Right renal cortex interstitium (tissue), 3 donors: ENCODE measurements at places on chromosomes 1 and 21.

GRCh38 chr21:39022863-39023693, 160.2 kb downstream of the PSMG1 start:
- no peak for DNase-seq

DNA sequence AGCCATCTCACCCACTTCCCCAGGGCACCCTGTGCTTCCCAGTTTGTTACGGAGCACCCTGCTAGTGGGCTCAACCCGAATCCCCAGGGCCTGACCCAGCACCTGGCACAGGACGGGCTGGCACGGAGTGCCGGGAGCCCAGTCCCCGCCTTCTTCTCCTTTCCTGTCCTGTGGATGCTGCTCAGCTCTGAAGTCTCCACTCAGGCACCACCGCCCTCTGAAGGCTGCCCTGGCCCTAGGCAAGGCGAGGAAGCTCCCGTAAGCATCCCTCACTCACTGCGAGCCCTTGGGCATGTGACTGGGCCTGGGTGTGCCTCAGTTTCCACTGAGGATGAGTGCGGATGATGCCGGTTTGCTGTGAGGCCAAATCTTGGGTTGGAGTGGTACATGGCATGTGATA, 21.8 kb downstream of the SLC1A7 start:
- no peak for DNase-seq

DNA sequence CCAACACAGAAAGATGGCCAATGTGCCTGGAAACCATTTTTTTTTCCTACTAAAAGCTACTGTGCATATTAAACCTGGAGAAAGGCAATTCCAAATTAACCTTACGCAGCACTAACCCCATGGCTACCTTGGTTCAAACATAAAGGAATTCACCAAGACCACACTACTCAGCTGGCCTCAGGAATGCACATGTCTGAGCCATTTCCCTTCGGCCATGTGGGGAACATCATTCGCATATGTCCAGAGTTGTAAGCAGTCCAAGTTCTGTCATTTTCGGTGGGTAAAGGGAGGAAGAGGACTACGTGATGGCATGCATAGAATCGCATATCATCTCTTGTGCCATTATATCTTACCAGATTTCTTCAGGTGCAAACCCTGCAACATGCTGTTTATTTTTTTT, 175.4 kb downstream of the NTMT2 start:
- no peak for DNase-seq

DNA sequence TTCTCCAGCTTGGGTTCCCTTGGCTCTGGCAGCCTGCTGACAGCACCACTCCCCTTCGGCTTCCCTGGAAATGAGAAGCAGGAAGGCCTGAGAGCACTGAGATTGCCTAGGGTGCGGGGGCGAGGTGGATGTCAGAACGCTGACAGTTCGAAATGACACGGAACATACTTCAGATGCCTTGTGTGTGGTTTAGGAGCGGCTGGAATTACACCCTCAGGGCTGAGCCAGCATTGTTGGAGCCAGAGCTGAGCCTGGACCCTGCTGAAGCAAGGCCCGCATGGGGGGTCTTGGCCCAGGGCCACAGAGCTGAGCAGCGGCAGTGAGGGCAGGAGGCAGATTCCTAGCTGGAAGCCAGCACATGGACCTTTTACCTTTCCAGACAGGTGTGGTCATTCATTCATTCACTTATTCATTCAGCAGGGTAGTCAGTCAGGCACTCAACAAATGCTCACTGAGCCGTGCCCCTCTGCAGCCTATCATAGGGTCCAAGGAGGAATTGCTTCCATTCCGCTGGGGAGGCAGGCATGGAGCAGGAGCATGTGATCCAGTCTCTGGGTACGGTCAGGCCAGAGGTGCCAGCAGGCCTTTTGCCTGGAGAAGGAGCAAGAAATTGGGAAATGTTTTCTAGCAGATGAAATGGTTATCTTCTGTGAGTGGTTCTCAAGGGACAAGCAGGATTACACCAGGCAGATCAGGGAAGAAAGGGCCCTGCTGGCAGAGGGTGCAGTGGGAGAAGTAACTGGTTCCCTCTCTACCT, 6.6 kb upstream of the FOXE3 start:
- DNase-seq, result no peak

DNA sequence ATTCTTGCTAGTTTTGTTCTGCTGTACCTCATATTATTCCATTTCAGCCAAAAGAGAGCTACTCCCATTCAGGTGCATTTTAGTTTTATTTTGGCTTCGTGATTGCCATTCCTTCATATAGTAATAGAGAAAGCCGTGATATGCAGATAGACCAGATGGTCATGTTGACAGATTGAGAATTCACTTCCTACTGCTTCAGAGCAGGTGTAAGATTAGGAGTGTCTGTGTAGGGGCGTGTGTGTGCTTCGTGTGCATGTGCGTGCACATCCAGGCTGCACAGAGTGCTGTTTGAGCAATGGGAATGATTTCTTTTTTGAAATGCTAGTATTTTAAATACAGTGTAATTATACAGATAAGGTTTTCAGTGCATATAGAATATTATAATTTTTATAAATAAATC, 10.3 kb downstream of the NFIA start:
- no peak for DNase-seq

- DNase-seq, result no peak
Observed at GRCh38 chr1:95246511-95246910, 12.5 kb downstream of the RWDD3 start.

DNA sequence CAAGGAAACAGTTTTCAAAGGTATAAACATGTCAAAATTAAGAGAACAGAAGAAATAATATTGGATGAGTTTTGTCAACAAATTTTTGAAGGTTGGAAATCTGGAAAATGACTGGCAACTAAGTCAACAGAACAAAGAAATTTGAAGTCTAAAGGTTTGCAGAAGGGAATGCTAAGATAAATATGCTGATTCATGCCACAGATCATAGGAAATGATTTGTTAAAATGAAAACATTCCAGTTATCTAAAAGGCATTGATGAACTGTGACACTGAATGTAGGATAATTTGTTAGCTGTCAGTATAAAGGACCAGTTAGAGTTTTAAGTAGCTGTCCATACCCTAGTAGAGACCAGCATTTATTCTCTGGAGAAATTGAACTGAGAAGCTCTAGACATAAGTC, 157.9 kb upstream of the CHRM3 start:
- no peak for DNase-seq

GRCh38 chr1:3240524-3241235, 171.7 kb downstream of the PRDM16 start:
- DNase-seq, result no peak

DNA sequence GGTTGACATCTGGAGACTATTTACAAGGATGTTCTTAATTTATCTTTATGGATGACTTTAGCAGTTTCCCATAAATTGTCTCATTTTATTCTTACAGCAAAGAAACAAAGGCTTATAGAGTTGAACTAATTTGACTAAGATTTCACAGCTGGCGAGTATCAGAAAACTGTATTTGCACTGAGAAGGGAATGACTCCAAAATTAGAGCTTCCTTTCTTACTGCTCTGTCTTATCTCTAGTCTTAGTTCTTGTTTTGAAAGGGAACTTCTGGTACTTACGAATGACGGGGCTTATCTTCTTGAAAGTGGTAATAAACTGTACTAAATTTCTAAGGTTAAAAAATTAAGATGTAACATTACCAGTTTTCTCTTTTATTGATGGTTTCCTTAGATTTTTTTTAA, 13.6 kb downstream of the CNST start:
- no peak for DNase-seq

GRCh38 chr1:55034476-55035133, 4.7 kb upstream of the PCSK9 start:
- DNase-seq, result no peak

GRCh38 chr1:212782422-212783154, 9.0 kb downstream of the NSL1 start:
- DNase-seq, result no peak

- no peak for DNase-seq
Observed at GRCh38 chr21:43304206-43304605, 122.7 kb downstream of the SIK1 start.

- no peak for DNase-seq
Observed at GRCh38 chr21:26945916-26946675, 20.8 kb downstream of the ADAMTS5 start.

- no peak for DNase-seq
Observed at GRCh38 chr1:44354268-44354839, 703 bp downstream of the ERI3 start.

DNA sequence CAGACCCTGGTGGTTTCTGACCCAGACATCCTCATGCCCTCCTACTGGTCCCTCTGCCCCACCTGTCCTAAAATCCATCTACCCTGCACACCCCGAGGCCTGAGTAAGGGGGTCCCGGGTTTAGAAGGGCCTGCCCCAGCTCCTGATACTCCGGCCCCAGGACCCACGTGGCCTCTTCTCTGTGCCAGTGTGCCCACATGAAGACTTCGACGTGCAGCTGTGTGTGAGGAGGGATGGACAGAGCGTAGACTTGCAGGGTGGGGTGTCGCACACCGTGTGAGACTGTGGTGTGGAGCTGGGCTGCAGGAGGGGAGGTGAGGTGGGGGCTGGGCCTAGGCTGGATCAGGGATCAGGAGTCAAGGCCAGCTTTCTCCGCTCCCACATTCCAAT, 461.1 kb downstream of the PTPRU start:
- no peak for DNase-seq

- DNase-seq, result no peak
Observed at GRCh38 chr1:46342084-46342656, 1.6 kb downstream of the NSUN4 start.

GRCh38 chr21:34189506-34189905, 116.1 kb downstream of the MRPS6 start:
- DNase-seq, result no peak

DNA sequence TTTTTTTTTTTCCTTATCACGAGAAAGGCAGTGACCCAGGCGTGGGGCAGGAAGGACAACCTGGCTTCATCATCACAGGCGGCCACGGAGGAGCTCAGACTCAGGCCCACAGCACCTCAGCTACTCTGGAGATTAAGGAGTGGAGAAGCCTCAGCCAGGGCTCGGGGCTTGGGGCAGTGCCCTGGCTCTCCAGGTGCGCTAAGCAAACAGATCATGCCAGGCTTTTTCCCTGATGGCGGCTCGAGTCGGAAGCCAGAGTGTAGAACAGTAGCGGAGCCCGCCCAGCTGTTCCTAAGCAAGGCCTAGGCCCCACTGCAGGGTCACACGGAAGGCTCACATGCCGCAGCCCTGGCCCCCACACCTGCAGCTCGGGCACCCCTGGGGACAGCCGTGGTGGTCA, 70.7 kb downstream of the AGPAT3 start:
- no peak for DNase-seq

DNA sequence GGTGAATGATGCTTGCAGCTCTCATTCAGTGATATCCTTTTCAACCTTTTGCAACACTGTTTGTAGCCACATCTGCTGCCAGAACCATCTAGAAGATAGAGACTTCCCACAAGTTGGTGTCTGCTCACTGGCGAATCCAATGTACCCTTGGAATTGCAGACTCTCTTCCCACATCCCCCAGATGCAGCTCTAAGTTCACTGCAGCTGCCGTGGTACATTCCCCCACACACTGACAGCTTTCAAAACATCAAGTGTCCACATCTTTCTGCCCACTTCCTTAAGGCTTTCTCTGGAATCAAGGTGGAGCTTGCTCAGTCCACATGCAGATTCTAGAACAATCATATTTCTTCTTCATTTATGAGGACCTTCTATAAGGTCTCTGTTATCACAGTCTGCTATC, 99.2 kb downstream of the PLPPR4 start:
- no peak for DNase-seq

GRCh38 chr21:45977396-45977795, 4.2 kb upstream of the COL6A1 start:
- no peak for DNase-seq

DNA sequence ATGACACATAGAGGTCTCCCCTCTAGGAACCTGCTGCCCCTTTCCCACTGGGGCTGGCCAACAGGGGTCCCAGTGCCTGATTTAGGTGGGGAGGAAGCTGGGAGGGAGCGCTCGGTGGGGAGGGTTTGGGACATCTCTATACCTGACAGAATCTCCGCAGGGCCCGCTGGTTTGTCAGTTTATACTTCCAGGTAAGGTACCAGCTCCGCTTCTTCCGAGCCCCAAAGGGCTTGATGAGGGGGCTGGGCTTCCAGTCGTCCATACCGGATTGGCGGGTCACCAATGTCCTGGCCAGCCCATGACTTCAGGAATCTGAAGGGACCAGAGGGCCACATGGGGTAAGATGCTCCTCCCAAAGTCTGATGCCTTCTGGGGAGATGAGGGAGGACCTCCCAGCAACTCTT, 672 bp downstream of the POMGNT1 start:
- no peak for DNase-seq

DNA sequence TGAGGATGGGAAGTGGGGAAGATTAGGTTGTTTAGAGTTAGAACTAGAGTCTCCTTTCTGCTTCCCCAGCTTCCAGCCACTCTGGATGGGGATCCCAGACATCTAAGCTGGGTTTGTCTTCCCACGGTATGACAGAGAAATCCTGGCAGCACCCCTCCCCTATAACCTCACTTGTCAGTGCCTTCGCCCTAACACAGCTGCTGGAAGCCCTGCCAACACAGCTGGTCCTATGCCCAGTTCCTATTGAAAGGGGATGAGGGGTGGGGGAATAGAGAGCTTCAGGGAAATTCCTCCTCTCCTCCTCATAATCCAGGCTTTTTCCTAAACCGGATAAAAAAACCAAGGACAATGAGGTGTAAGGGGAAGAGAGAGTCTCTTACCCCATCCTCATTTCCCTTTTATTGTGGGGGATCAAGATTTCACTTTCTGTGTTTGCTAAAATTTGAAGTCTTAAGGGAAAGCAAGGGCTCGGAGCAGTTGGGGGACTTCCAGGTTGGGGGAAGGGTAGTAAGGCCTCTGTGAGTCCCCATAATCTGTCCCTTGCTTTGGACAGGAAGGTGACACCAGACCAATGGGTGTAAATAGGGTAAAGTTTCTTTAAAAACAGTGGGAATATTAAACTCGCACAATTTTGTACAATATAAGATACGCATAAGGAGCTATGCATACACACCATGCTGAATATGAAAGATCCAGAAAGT, 590 bp downstream of the TMOD4 start:
- DNase-seq, result no peak

- DNase-seq, result no peak
Observed at GRCh38 chr21:45635271-45636151, 8.0 kb upstream of the PCBP3 start.

DNA sequence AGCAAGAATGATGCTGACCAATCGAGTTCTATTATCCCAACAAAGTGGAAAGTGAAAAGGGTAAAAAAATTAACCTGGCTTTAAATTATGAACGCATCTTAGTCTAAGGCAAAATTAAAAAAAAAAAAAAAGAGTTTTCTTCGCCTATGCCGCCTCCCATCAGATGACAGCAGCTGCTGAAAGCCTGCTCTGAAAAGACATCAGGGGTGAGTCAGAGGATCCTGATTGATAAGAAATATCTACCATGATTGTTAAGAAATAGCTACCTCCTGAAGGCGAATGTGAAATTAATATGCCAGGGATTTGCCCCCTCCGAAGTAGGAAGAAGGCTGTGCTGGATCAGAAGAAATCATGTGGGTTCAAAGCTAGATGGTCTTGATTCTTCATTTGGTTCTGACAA, 216.8 kb upstream of the C1orf87 start:
- DNase-seq, result no peak

- no peak for DNase-seq
Observed at GRCh38 chr1:172137703-172138454, 282.6 kb upstream of the C1orf105 start.
